ENCODE measurements at places on chromosomes 13 and 19.

DNA sequence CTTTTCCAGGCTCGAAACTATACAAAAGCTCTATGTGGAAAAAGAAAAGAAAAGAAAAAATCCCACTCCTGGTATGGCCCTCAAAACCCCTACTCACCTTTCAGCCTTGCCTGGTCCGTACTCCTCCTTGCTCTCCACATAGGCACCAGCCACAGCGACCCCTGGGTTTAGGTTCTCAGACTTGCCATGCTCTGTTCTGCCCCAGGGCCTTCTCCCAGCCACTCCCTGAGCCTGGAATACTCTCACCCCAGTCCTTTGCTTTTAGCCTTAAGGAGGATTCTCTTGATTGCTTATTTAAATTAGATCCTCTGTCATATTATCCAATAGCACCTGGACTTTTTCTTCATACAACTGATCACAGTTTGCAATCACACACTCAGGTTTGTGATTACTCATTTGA is 522.5 kb downstream of the DIAPH3 start:
- DNase-seq: no peak

GRCh38 chr13:25453850-25454365 is 82.1 kb downstream of the ATP8A2 start:
- DNase-seq: no peak

GRCh38 chr19:54424201-54424600 is 8.9 kb downstream of the TTYH1 start:
- DNase-seq: peak; percentile 67

GRCh38 chr13:75864718-75865117 is 228.6 kb downstream of the LMO7 start:
- DNase-seq: no peak

- DNase-seq: no peak
Observed at GRCh38 chr19:13400296-13400695, 106.0 kb downstream of the CACNA1A start.

Data from upper lobe of left lung (tissue), 6 donors.